Activated CD4-positive, alpha-beta T cell treated with anti-CD3 and anti-CD28 coated beads for 4 hours (primary cell): ENCODE measurements at places on chromosomes 1 and 21.

DNA sequence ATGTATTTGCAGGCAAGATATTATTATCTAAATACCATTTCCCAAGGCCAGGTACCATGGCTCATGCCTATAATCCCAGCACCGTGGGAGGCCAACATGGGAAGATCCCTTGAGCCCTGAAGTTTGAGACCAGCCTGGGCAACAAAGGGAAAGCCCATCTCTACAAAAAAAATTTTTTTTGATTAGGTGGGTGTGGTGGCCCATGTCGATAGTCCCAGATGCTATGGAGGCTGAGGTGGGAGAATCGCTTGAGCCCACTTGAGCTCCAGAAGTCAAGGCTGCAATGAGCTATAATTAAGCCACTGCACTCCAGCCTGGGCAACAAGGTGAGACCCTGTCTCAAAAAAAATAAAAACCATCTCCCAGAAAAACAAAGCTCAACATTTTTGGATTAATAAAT lies 2.2 kb downstream of the STMN1 start:
- DNase-seq, result no peak

DNA sequence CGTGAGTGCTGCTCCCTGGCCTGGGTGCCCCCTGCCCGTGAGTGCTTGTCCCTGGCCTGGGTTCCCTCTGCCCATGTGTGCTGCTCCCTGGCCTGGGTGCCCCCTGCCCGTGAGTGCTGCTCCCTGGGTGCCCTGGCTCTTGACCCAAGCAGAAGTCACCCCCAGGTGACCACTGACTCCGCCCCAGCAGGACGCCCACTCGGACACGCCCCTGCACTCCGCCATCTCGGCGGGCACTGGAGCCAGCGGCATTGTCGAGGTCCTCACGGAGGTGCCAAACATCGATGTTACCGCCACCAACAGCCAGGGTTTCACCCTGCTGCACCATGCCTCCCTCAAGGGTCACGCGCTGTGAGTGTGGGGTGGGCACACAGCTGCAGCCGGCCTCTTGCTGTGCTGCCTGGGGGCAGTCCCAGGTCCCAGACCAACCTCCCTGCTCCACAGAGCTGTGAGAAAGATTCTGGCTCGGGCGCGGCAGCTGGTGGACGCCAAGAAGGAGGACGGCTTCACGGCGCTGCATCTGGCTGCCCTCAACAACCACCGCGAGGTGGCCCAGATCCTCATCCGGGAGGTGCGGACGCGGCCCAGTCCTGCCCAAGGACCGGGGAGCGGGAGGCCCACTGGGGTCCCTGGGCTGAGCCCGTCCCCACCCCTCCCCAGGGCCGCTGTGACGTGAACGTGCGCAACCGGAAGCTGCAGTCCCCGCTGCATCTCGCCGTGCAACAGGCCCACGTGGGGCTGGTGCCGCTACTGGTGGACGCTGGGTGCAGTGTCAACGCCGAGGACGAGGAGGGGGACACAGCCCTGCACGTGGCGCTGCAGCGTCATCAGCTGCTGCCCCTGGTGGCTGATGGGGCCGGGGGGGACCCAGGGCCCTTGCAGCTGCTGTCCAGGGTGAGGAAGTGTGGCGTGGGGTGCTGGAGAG lies 3.9 kb upstream of the MMP23B start:
- DNase-seq, result no peak

- DNase-seq, result no peak
Observed at GRCh38 chr1:176444286-176444685, 18.7 kb upstream of the PAPPA2 start.

- DNase-seq, result no peak
Observed at GRCh38 chr1:23906731-23907130, 6.4 kb downstream of the CNR2 start.

GRCh38 chr1:20588634-20589225 lies at the start of gene CDA:
TSS of gene CDA (plus strand) at chr1:20589097. CDS start at chr1:20589130, 33 bp downstream.
- no peak for DNase-seq

- DNase-seq, result no peak
Observed at GRCh38 chr1:235511470-235512240, 7.4 kb upstream of the B3GALNT2 start.

DNA sequence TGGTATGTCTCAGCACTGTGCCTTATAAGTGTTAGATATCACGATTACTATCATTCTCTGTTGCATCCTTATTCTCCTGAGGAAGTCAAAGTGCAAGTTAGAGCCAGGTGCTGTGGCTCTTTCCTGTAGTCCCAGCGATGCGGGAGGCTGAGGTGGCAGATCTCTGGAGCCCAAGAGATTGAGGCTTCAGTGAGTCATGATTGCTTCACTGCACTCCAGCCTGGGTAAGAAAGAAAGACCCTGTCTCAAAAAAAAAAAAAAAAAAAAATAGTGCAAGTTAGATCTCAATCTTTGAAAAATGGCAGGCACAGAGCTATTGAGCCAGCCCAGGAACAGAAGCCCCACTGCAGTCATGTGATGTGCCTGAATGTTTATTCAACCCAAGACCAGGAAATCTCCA lies 147.8 kb upstream of the POGK start:
- DNase-seq, result no peak

DNA sequence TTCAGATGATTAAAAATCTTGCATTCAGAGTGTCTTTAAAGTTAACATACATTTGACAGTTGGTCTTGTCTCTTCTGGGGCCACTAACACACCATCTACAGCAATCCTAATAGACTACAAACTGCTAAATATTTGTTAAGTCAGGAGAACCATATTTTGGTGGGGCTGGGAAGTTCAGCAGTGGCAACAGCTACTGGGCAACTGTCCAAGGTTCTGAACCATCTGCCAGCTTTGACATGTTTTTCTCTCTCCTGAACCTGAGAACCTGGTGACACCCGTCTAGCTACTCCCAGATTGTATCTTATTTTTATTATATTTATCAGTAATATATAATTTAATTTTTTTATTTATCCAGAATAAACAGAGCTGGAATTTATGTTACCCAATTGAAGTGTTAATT lies 199.0 kb upstream of the DPYD start:
- DNase-seq, result no peak

GRCh38 chr1:236342403-236343245 lies 51.5 kb upstream of the EDARADD start:
- no peak for DNase-seq

DNA sequence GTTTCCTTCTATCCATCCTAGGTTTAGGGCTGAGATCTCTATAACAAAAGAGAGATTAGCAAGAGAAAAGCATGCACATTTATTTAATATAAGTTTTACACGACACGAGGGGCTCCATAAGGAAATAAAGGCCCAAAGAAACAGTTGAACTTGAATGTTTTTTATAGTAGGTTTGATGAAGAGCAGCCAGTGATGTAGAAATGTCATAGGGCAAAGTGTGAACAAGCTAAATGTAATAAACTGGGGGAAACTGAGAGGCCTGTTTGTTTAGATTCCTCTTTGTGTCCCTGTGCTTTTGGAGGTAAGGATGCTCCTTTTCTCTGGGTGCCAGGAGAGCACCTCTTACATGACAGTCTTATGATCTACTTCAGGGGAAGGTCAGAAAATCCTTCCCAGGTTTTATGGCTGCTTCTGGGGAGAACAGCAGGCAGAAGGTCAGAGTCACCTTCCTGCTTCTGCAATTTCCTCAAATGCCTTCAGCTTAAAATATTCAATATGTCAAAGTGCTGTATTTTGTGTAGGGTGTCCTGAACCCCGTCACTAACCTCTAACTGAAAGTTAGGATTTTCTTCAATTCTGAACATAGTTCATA lies 9.5 kb upstream of the HORMAD1 start:
- no peak for DNase-seq

DNA sequence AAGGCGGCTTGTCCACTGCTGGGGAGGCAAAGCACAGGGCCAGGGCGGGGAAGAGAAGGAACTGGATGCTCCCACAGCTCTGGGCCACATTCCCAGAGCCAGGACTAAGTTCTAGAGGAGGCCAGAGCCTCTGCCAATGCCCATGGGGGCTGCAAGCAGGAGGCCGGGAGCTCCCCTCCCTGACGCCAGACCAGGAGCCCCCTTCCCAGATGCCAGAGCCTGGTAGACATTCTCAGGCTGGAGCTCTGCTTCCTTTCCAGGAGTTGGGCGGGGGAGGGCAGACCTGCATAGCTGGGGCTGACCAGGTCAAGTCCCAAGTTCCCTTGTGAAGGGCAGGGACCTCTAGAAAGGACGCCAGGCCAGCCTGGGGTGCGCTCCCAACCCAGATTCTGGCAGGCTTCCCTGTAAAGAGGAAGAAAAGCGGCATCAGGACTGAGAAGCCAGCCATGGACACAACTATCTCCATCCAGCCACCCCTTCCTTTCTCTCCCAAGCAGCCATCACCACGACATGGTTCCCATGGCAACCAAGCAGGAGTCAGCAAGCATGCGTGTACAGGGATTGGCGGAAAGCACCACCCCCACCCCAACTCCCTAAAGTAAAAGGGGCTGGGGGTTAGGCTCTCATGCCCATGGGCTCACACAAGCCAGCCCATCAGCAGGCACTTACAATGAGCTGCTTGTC lies 13.4 kb downstream of the KIF21B start:
- no peak for DNase-seq

- DNase-seq, result no peak
Observed at GRCh38 chr1:90724926-90725656, 8.0 kb upstream of the BARHL2 start.

- no peak for DNase-seq
Observed at GRCh38 chr1:86416343-86416742, 7.6 kb upstream of the CLCA2 start.

DNA sequence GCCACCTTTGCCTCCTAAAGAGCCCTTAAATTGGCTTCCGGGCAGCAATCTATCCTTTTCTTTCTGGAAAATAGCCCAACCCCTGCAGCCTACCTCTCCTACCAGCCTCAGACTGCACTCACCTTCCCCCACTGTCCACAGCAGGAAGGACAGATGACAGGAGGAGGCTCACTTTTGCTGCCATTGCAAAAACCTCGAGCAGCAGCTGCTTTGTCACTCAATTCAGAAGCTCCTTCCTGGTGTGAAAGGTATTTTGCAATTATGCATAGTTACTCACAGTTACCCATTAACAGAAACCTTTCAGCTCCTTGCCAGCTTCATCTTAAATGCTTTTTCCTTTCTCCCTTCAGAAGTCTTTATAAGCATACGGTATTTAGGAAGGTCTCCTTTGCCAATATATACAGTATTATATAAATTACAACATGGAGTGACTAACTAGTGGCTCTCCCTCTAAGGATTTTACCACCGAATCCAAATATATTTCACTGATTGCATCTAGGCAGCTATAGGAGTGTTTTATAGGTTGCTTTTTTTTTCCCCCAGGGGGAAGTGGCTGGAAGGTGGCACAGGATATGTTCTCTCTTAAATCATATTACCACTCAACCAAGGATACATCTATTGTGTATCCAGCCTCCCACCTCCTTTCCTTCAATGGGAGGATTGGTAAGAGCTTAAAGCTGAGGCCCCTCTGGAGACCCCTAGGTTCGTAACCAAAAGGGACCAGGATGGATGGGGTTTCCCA lies 142.1 kb upstream of the IPO9 start:
- DNase-seq, result no peak

DNA sequence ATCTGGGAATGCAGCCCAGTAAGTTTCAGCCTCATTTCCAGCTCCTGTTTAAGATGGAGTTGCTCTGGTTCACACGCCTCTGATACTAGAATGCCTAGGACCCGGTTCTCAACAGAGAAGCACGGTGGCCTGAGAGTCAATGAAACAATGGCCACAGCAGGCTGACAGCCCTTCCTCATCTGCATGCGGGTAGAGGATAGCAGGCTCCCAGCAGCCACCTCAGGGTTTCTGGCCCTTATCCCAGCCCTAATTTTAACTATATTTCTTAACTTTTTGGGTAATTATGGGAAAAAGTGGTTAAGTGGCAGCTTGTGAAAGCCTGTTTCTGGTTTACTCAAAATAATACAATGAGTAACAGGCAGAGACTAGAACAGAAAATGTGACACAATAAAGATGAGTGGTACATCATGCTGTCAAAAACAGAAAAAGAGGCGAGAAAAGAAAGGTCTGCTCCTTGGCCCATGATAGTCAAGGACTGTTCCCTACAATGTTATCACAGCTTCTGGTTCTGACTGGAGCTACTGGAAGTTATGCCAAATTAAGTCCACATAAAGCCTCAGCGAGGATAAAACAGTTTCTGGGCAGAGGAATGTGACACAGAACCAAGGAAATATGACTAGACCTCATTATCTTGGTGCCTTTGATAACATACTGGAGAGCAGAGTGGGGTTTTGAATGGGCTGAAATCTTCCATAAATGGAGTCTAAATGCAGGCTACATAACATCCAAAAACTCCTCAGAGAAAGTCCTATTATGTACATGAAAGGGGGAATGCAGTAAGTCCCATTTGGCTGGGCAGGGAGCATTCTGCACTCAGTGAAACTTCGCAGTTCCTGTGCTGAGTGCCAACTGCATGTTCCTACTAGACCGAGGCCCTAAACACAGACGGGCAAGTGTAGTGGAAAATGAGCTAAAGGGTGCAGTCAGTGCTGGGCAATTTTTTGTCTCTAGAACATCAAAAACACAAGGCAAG lies 92.1 kb downstream of the NIBAN1 start:
- DNase-seq, result no peak

- DNase-seq, result no peak
Observed at GRCh38 chr1:19979494-19979977, at the start of gene PLA2G2A. TSS of gene PLA2G2A (minus strand) at chr1:19979618. CDS start at chr1:19978773, 845 bp downstream.

DNA sequence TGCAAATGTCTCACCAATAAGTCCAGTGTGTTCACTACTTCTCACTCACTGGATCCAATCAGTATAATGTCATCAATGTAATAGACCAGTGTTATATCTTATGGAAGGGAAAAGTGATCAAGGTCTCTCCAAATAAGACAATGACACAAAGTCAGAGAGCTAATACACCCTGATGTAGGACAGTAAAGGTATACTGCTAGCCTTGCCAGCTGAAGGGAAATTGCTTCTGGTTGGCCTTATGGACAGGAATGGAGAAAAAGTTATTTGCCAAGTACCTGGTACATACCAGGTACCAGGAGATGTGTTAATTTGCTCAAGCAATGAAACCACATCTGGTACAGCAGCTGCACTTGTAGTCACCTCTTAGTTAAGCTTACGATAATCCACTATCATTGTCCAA lies 141.0 kb downstream of the LTN1 start:
- no peak for DNase-seq

DNA sequence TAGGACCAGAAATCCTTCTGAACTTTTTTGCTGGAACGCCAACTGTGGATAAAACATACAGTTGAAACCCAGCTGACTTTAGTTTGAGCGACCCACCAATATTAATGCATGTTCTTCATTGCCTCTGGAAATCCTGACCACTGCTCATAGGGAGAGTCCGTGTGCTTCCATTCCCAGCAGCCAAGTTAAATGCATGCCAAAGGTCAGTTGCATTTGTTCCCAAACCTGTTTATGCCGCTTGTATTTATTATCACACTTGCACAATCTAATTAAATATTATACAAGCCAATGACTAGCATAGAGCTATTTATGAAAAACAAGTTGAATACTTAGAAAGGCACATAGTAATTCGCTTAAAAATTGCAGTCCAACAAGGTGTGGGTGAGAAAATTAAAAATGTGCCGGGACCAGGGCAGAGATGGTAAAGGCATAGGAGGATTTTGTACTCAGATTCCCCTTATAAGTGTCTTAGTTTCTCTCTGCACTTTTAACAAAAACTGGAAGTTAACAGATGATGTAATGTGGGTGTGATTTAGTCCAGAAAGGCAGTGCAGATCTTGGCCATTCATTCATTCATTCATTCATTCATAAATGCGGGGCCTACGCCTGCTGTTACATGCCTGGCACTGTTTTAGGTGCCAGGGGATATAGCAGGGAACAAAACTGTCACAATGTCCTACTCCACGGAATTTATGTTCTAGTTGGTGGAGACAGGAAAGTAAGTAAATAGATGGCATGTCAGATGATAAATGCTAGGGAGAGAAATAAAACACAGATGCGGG lies 99.7 kb downstream of the PRDM2 start:
- DNase-seq, result no peak

- no peak for DNase-seq
Observed at GRCh38 chr21:41813226-41813625, 46.4 kb upstream of the RIPK4 start.

GRCh38 chr1:101175466-101175865 lies 61.4 kb upstream of the S1PR1 start:
- no peak for DNase-seq
